Fibroblast of gingiva (primary cell): ENCODE measurements at places on chromosomes 16 and 17.

DNA sequence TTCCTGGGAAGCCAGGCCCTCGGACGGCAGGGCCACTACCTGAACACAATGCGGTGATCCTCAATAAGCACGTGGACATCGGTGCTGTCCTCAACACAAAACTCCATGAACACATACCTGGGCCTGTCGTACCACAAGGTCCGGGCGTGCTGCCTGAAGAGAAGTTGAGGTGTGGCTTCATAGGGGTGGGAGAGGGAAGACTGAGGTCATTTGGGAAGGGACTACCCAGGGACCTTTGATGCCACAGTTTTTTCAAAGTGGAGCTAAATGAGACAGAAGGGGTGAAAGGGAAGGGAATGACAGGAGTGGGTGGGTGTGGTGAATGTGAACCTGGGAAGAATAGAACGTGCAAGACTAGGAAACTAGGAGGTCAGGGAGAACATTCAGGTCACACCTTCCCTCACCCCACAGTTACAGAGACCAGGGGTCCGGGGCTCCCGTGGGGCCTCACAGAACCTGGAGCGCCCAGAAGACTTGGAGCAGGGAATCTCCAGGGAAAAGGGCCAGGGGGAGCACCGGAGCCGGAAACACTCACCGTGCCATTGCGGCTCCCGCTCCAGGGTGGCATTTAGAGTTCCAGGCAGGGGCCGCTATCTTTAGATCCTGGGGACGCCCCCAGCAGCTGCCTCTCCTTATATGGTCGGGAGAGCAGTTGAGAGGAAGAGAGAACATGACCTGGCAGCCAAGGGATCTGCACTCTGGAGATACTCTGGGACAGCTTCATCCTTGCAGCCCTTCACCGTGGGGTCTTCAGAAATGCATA, at the start of gene PTGES3L:
TSS of gene PTGES3L (minus strand) at position 570 of the 763 bp plus-strand sequence. CDS start at position 543, 27 bp downstream.
- no peak for DNase-seq

GRCh38 chr16:47069841-47070584, 73.7 kb downstream of the NETO2 start:
- no peak for DNase-seq

GRCh38 chr17:75869282-75870141, 8.9 kb downstream of the TRIM47 start:
- DNase-seq = peak; percentile 88

- no peak for DNase-seq
Observed at GRCh38 chr17:36535669-36536081, 888 bp downstream of the PIGW start.

- no peak for DNase-seq
Observed at GRCh38 chr17:27862840-27863239, 30.3 kb downstream of the LYRM9 start.

- DNase-seq = no peak
Observed at GRCh38 chr16:79001156-79001967, 599.2 kb downstream of the MAF start.

DNA sequence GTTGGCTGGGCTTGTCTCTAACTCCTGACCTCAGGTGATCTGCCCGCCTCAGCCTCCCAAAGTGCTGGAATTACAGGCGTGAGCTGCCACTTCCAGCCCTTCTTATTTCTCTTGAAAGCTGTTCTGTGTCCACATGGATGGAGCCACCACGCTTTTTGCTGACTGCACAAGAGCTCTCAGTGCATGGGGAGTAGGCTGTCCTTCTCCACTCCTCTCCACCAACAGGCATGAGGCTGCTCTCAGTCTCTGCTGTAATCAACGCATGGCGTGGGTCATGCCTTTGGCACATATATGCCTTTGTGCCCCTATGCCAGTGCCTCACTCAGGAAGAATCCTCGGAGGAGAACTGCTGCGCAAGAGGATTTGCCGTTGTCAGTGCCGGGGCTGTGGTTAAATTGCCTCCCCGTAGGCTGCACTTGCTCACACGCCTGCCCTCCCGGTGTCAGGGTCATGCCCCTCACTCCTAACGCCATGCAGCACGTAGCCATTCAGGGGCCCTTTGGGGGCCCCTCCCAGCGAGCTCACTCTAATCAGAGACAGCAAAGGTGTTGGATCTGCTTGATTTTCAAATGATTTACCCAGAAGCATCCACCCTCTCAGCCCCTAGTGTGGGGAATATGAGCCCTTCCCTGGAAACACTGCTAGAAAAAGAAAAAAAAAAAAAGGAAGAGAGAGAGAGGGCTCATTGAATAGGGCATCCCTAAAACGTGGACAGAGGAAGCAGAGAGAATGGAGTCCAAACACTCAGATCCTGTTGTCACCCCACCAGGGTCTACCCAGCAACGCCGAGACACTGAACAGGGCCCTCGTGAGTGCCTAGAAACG, 47.5 kb upstream of the ZCCHC14 start:
- DNase-seq = no peak

GRCh38 chr17:56222255-56222654, 69.0 kb downstream of the ANKFN1 start:
- DNase-seq = no peak

DNA sequence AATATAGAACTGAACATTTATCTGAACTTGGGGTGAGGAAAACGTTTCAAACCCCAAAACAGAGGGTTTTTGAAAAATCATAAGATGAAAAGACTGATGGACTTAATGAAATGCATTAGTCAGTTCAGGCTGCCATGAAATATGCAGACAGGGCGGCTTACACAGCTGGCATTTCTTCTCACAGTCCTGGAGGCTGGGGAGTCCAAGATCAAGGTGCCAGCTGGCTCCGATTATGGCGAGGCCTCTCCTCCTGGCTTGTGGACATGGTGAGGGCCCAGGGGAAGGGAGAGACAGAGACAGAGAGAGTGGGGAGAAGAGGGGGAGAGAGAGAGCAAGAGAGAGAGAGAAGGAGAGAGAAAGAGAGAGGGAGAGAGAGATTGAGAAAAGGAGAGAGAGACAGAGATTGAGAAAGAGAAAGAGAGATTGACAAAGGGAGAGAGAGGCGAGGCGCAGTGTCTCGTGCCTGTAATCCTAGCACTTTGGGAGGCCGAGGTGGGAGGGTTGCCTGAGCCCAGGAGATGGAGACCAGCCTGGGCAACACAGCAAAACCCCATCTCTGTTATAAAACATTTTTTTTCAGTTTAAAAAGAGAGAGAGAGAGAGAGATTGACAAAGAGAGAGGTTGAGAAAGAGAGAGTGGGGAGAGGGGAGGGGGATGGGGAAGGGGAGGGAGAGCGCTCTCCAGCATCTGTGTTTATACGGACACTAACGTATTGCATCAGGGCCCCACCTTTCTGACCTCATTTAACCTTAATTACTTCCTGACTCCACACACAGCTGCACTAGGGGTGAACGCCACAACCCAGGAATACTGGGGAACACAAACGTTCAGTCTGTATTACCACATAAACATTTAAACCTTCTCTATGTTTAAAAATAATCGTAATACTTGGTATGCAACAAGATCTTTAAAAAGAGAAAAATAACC, 24.6 kb upstream of the RPH3AL start:
- DNase-seq = peak; percentile 64

DNA sequence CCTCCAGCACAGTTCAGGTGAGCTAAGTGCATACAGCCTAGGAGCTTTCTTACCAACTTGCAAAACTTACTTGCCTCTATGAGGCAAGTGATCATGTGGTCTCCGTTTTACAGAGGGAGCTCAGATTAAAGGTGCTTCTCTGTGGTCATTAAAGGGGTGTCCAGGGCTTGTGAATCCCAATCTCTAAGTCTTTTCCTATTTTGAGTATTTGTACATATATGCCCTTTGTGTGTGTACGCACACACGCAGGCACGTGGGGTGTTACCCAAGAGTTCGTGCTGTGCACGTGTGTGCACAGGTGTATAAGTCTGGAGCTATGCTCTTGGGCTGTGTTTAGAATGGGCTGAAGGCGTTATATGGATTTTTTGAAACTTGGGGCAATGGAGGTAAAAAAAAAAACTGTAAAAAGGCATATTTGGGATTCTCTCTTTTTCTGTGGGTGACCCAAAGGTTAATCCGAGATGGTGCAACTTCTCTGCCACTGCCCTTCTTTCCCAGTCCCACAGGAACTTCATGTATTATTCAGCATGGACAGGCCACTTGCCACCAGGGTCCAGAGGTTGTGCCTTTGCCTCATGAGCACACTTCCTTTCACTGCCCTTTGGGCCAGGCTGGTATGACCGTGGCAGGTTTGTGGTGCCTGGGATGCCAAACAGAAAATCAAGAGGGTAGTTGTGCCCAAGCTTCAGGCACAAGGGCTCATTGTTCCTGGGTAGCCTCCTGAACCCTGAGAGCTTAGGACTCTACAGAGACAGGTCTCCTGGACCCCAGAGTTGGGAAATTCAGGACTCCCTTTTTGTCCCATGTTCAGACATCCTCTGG, 1.5 kb downstream of the ABCC3 start:
- no peak for DNase-seq

DNA sequence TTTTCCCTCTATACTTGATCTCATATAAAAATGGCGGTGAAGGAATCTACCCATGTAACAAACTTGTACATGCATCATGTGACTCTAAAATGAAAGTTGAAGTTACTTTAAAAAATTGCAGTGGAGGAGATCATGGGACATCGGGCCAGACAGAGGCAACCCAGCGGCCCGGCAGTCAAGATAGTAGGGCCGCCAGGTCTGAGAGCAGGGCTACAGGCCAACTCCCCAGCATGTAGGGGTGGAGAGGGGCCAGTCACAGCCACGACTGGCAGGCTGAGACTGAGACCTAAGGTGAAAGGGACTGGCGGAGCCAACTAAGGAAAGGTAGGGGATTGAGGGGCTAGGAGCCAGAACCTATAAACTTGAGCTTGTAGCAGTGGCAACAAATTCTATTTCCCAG, 150.9 kb downstream of the MAP2K6 start:
- no peak for DNase-seq

- DNase-seq = no peak
Observed at GRCh38 chr17:57368637-57369336, 112.5 kb downstream of the MSI2 start.

DNA sequence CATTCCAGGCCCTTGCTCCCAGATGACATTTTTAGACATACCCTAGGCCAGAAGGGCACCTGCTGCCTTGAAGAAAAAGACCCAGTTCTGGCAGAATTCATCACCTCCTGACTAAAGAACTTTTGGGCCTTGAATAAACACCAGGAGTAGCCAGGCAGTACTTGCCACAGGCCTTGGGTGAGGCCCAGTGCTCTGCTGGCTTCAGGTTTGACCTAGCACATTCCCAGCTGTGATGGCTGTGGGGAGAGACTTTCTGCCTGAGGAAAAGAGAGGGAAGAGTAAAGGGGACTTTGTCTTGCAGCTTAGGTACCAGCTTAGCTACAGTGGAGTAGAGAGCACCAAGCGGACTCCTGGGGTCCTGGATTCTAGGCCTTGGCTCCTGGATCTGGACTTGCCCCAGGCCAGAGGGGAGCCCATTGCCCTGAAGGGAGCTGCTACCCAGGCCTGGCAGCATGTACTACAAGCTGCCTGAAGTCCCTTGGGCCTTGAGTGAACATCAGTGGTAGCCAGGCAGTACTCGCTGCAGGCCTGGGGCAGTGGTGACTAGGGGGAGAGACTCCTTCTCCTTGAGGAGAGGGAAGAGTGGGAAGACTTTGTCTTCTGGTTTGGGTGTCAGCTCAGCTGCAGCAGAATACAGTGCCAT, 44.3 kb downstream of the ABCA8 start:
- no peak for DNase-seq

DNA sequence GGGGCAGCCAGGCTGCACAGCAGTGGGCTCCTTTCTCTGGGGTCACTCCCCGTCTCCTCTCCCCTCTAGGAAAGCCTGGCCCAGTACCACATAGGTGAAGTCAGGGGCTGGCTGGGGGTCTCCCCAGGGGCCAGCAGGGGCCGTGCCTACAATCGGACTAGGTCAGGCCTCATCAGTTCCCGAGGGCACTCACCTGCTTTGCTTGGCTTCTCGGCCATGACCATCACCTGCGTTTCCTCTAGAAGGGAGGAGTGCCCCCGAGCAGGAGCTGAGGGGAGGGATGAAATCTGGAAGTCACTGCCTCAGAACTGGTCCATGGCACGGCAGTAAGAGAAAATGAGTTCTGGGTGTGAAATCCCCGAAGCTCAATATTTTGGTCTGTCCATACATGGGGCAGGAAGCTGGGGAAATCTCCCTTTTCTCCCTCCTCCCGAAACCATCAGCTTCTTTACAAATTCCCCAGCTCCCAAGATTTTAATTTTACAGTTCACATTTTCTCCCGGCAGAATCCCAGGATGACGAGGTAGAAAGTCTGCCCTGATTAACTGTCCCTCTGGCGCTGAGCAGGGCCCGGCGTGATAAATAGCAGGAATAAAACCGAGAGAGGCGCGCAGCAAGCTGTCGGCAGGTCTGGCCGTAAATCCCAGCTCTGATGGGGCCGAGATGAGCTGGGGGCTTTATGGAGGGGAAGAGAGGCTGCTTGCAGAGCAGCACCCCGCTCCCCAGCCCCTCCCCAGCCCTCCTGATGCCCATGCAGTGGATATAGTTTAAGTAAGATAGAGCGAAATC, 172.1 kb downstream of the RBFOX3 start:
- no peak for DNase-seq

GRCh38 chr16:83808573-83809014, 816 bp downstream of the HSBP1 start:
- DNase-seq = no peak

DNA sequence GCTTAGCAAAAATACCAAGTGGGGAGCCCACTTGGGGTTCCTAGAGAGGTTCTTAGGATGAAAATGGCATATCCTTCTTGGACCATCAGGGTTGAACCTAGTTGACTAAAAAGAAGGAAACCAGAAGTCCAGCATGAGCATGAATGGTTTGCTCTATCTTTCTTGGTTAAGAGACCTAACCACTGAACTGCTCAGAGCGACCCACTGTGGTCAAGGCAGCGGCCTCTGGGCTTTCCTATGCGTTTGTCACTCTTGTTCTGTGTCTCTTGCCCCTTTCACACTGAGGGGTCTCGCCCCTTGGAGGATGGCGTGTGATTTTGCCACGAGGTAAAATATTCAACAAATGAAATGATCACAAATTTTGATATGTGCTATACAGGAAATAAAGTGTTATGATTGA, 526 bp upstream of the BORCS6 start:
- DNase-seq = no peak

DNA sequence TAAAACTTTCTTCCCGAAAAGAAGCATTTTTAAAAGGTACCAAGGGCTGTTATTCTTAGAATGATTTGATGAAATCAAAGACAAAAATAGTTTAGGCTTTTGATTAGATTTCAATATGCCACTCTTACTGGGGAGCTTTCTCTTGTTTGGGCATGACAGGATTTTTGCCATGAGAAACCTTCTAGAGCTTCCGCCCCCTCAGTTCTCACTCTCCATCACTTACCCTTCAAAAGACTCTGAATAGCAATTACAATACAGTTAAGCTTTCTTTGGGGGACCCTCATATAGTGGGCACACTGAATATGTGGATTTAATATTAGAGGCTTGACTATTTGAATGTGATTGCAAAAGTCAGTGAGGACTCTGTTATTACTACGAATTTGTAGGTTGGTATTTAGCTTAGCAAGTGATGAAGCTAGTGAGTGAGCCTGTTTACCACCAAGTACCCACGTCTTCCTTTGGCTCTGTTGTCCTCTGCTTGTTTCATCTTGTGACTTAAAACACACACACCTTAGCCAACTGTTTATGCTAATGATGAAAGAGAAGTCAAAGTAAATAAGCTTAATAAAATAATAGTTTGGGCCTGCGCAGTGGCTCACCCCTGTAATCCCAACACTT, 158.7 kb upstream of the TBX2 start:
- no peak for DNase-seq

- DNase-seq = no peak
Observed at GRCh38 chr17:37259030-37259735, 116.6 kb upstream of the C17orf78 start.
